ENCODE measurements at places on chromosomes 1 and 21.

DNA sequence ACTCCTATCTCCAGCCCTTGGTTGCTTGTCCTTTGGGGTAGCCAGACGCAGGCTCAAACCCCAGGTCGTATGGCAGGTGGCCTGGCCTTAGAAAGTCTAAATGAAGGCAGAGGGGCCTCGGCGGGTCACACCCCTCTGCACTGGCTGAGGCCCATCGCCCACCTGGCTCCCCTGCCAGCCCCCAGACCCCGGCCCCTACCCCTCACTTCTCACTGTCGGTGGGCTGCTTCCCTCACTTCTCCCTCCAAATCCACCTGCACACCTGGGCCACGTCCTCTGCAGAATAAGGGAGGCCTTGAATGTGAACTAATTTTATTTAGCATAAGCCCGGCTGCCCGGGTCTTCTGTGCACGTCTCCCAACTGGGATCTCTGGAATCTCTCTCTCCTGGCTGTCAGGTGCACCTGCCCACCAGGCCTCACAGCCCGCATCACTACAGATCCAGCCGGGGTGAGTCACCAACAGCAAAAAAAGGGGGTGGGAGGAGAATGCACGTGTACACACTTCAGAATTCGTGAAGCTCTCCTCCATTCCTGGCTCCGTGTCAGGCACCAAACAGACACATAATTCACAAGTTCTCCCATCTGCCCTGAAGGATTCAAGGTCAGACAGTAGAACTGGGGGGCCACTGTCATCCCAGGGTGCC is 107.5 kb upstream of the SIM2 start:
- DNase-seq = no peak

DNA sequence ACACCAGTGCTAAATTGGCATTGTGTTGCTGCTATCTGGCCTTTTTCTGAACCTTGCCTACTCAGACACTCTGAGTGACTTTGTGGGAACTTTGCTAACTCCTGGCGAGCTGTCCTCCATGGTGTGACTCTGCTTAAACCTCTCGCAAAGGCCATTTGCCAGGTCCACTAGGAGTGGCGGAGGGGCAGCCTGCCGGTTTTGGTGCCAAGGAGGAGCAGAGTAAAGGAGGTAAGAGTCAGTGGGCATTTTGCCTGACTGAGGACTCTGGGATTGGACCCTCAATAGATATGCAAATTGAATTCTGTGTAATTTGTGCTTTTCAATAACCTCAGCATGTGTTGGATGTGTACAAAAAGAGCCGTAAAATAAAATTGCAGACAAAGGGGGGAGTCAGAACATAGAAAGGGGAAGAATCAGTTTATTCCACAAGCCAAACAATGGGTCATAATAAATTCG is 386.6 kb upstream of the NFIA start:
- DNase-seq = no peak

- no peak for DNase-seq
These were observed 22.4 kb downstream of the PTTG1IP start for GRCh38 chr21:44850905-44851657.

- no peak for DNase-seq
These were observed at the start of gene DYNLT4 for GRCh38 chr1:44806704-44807363. TSS of gene DYNLT4 (minus strand) at chr1:44807351. CDS start at chr1:44806668, 683 bp downstream.

- no peak for DNase-seq
These were observed 88.6 kb downstream of the NEK7 start for GRCh38 chr1:198245379-198245778.

GRCh38 chr1:205600085-205600484 is 31.7 kb downstream of the ELK4 start:
- DNase-seq = no peak

All from CD4-positive, alpha-beta T cell treated with Interleukin-1 beta for 1 hour (primary cell).